ENCODE measurements at places on chromosomes 5 and 9.

DNA sequence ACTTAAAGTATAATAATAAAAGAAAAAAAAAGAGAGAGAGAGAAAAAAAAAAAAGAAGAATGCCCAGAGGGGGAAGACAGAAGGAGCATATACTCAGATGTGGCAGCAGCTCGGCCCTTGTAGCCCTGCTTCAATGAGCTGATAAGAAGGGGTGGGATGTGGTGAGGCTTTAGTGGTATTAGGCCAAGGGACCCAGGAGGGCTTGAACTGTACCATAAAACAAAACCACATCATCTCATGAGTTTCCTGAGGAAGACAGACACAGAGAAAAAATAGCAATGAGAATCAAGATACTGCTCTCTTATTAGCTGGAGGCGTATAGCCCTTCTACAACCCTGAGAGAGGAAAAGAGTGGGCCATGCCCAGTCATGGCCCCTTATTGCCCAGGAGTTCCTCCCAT, 72.8 kb downstream of the SLC1A1 start:
- no peak for DNase-seq

- DNase-seq: no peak
Observed at GRCh38 chr5:68435611-68436010, 220.1 kb downstream of the PIK3R1 start.

DNA sequence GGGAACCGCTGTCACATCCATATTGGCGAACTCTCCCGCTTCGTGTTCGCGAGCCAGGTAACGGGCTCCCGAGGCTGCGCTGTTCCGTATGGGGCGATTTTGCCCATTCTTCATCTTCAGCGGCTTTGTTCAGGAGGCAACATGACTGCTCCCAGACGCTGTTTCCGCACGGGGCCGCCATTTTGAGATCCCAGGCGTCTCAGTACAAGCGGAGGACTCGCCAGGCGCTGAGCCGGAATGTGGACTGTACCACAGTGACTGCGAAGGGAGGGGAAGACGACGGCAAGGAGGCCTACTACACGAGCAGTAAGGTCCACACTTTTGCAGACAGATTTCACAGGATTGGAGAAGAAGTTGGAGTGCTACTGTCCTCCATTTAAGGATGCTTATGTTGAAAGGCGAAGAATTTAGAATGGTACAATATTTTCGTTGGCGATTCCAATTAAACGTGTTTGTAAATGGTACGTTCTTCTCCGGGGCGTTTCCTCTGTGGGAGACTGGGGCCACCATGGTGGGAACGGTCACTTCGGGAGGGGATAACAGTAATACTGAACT, 41.6 kb upstream of the ZNF300 start:
- DNase-seq: peak; percentile 65

DNA sequence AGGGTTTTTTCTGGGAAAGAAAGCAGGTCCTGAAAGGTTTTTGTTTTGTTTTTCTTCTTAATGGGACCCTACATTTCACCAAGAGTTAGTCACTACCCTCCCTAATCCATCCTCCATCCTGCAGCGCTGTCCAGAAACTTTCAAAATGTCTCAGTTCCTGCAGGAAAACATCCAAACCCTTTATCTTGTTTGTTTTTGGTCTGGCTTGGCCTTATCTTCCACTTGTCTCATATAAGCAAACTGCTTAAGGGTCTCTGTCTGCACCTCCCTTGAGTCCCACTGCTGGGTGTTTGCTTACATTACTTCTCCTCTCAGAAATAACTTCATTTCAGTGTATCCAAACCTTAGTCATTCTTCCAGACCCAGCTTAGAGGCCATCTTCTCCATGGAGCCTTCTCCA, 11.0 kb upstream of the TRAF1 start:
- DNase-seq: no peak

DNA sequence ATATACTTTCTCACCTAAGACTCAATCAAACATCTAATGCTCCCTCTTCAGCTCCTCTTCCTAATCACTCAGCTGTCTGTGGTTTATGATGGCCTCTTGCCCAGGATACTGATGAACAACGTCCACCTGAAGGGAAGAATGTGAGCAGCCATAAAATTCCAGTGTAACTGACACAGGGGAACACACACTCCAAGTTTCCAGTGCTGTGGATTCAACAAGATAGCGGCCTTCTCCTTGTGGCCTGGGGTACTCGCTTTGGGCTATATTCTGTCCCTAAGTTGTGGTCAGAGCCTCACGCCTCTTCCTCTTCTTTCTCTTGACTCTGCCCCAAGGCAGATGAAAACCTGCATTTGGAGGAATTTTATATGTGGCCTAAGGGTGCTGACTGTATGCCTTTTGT, 11.7 kb downstream of the B4GALT1 start:
- no peak for DNase-seq

DNA sequence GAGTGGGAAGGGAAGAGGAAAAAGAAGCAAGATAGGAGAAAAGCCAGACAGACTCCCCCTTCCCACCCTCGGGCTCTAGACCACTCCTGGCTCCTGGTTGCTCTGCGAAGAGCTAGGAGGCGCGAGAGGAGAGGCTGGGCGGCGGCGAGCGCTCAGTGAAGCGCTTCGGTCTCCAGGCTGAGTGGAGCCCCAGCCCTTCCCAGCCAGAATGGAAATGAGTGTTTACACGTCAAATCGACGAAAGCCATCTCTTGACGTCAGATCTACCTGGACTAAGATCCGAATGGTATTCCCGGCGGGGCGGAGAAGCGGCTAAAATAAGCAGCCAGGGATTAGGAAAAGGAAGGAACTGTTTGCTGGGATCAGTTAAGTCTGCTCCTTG, at the start of gene PCSK1:
TSS of gene PCSK1 (minus strand) at position 183 of the 382 bp plus-strand sequence. CDS start 206 bp downstream, outside the sequence.
- peak; percentile 34 for DNase-seq

DNA sequence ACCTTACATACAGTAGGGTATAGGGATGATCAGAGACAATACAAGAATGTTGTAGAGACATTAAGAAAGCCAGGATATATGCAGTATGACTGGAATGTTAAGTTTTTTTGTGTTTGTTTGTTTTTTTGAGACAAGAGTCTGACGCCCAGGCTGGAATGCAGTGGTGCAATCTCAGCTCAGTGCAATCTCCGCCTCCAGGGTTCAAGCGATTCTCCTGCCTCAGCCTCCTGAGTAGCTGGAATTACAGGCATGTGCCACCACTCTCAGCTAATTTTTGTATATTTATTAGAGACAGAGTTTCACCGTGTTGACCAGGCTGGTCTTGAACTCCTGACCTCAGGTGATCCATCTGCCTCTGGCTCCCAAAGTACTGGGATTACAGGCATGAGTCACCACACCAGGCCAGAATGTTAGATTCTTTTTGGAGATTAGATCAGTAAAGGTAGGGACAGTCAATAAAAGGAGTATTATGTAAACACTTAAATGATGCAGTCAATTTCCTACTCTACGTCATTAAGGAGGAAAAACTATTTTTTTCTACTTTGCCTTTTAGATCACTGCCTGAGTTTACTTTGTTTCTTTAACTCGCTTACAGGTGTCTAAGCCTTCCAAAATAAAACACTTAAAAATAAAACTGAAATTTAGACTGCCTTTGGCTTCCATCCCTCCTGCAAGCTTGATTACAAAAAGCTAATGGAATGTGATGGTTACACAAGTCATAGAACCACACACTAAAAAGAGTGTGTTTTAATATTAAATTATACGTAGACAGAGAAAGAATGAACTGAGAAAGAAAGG, 6.8 kb upstream of the HNRNPA0 start:
- no peak for DNase-seq

- no peak for DNase-seq
Observed at GRCh38 chr9:4762886-4763541, 22.0 kb upstream of the AK3 start.

DNA sequence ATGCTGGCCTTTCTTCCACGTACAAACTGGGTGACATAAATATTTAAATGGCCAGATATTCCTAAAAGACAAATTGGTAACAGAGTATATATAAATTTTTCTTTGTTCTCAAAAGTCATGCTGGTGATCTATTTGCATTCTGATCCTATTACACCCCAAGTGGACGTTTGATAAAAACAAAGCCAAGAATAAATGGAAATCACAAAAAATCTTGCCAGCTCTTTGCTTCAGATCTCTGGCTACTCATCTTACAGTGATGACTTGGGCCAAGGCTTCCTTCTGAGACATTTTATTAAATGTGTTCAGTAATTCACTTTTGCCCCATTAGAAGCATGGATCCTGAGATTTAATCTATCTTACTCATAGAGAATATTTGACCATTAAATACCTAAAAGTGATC, 444.3 kb upstream of the PIK3R1 start:
- DNase-seq: no peak

DNA sequence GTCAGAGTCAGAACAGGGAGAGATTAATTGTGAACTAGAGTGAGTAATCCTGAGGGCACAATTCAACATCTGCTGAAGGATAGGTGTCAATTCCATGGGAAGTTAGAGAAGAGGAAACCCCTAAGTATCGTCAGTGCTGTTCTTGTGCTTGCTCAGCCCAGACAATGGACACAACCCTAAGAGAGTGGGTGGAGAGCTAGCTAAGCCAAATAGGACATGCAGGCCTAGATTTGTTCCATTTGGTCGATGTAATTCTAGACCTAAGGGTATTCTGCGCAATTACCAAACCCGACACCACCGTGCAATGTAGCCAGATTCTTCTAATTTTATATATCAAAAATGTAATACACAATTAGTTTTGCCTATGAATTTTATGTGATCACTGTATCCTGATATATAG, 431.6 kb downstream of the SH3GL2 start:
- DNase-seq: no peak

DNA sequence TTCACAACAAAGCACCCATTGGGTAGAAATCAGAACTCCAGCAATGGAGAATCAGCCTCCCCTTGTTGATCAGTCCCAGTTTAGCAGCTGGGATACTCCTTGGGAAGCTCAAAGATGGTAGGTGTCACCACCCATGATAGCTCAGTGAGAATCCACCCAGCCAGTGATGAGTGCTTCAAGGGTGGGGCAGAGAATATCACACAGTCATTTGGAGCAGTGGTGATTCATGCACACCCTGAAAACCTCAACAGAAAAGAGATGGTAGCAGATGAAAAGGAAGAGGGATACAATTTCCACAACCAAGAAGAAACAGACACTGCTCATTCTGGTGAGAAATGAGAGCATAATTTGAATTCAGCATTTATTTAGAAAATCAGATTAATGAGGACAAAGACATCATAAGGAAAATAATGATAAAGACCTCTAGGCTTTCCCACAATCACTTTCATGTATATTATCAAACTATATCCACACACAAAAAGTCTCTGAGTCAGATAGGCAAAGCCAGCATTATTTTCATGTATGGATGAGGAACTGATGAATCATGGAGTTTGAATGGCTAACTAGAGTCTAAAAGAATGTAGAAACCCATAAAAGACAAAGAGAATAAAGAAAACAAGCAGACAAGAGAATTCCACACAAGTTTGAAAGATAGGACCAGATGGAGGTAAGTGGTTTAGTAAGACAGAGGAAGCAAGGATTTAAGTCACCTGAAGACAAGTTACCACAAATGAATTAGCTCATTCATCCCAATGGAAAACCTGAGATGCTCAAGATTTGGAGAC, 82.9 kb downstream of the FEM1C start:
- no peak for DNase-seq
